ENCODE measurements at places on chromosomes 12 and 14. TPM values are rescaled to one million over a fixed set of nuclear protein-coding genes. Genes with fewer than 3 reads are reported as not detected.
A peak's percentile ranks its signal among the peaks of the same experiment; 100 is the strongest.

GRCh38 chr14:75303381-75303789 is 24.8 kb downstream of the FOS start:
- no peaks in the 10 kb centered on the region for H3K36me3 ChIP-seq
- no peak overlapping the region for H3K4me3 ChIP-seq
- peaks cover 5% of the 10 kb centered on the region for H3K27me3 ChIP-seq

GRCh38 chr12:100154474-100155247 is 12.0 kb upstream of the BLTP3B start:
- no peaks in the 10 kb centered on the region for H3K27me3 ChIP-seq

GRCh38 chr12:31715283-31715825 is 13.5 kb downstream of the AMN1 start:
- DNase-seq: no peak
- H3K4me1 ChIP-seq: peaks cover 9% of the 10 kb centered on the region
- no peak overlapping the region for H3K4me3 ChIP-seq
- H3K27me3 ChIP-seq: no peaks in the 10 kb centered on the region

SLC17A8 gene
- not detected for total RNA-seq

DNA sequence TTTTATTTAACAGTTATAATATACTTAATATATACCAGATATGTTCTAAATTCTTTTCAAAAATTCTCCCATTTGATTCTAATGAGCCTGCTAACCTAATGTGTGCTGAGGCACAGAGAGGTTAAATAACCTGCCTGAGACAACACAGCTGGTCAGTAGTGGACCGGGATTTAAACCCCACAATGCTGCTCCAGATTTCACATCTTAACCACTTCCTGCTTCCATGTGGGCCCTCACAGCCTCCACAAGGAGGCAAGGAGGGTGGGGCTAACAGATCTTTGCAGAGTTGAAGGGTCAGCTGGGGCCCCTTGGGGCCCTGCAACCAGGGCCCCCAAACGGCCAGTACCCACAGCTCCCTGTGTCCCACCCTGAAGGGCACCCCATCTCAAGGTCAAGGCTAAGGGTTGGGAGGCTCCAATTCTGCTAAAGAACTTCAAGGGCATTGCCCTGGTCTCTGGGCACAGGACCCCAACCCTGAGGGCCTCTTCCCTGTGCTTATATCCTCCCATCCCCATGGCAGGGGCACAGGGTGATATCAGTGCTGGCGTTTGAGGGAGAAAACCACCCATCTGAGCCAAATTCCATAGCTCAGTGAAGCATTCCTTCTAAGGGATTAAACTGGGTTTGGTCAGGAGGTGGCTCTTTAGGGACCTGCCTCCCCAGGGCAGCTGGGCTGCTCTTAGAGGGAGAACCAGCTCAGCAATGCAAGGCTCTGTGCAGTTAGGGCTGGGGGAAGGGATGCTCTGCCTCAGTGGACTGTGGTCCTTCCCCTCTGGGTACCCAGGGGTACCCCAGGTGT is 2.2 kb downstream of the KRT80 start:
- peaks cover 1% of the 10 kb centered on the region for H3K4me1 ChIP-seq
- H3K36me3 ChIP-seq: no peaks in the 10 kb centered on the region
- H3K27me3 ChIP-seq: no peaks in the 10 kb centered on the region
- H3K27ac ChIP-seq: no peak overlapping the region
- no peak for DNase-seq
- no peak overlapping the region for H3K4me3 ChIP-seq

GRCh38 chr14:95436354-95436753 is 80.1 kb downstream of the SYNE3 start:
- no peak for DNase-seq
- H3K4me1 ChIP-seq: no peaks in the 10 kb centered on the region
- no peak overlapping the region for H3K4me3 ChIP-seq
- no peaks in the 10 kb centered on the region for H3K27me3 ChIP-seq
- H3K27ac ChIP-seq: no peak overlapping the region

DNA sequence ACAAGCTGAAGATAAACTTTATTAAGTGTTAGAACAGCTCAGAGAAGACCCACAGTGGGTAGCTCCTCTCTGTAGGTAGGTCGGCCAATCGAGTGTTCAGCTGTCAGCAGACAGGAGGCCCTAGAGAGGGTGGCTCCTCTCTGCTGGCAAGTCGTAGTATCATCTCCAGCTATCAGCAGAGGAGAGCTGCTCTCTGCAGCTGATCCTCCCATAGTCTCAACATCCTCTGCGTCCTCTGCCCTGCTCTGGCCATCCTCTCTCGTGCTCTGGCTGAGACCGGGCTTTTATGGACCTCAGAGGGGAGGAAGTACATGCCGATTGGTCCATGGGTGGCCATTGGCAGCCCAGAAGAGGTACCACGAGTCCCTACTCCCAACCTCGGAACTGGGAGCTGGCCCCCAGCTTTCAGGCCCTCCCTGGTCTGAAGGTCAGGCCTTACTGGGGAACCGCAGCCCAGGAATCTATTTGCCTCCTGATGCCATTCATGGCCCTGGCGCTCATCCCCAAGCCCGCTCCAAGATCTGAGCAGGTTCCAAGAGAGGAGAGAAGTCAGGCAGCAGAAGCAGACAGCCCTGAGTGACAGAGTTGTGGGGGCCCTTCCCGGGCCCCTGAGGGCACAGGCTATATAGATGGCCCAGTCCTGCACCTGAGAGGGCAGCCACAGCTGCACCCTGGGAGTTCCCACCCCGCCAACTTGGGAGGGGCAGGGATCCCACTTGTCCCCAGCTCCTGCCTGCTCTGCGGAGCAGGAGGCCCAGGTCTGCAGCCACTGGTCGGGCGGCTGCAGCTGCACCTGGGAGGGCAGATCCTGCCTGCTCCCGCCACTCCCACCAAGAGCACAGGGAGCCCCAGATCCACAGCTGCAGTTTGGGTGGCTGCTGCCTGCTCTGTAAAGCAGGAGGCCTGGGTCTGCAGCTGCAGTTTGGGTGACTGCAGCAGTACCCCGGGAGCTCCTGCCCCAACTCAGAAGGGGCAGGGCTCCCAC is 3.5 kb upstream of the PWP1 start:
- H3K4me3 ChIP-seq: no peak overlapping the region
- H3K36me3 ChIP-seq: peaks cover 12% of the 10 kb centered on the region
- peaks cover 17% of the 10 kb centered on the region for H3K4me1 ChIP-seq
- H3K27ac ChIP-seq: no peak overlapping the region

DNA sequence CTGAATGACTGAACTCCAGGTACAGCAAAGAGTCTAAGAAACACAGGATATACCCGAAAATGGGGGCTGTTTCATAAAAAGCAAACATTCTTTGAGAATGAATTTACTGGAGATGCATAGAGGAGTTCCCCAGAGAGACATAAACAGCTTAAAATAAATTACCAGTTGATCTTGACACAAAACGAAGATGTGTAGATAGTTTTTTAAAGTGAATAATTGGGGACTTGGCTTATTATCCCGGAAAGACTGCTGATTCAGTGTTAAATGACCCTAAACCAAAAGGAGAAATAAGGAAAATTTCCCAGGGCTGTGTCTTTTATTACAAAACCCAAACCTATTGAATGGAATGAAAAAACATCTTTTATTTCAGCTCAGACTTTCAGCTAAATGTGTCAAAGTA is 1052.8 kb upstream of the TMEM132C start:
- DNase-seq: no peak
- H3K27ac ChIP-seq: no peak overlapping the region
- no peaks in the 10 kb centered on the region for H3K4me1 ChIP-seq
- no peaks in the 10 kb centered on the region for H3K36me3 ChIP-seq
- no peak overlapping the region for H3K4me3 ChIP-seq

DNA sequence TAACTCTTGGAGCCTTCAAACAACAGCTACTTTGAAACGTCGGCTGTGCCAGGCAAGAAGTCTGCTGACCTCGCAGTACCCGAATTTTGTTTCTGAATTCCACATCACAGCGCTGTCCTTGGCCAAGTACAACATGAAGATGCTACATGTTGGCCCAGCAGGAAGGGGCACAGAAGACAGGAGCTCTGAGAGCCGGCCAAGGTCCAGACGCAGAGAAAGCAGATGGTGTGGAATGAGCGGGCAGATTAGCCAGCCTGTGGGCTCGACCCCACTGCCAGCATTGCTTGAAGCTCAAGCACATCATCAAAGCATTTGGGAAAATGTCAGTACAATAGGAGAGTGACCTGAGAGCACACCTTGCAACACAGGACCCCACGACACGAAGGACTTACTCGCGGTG is 64.5 kb downstream of the FZD10 start:
- no peak for DNase-seq
- no peak overlapping the region for H3K4me3 ChIP-seq
- no peak overlapping the region for H3K27ac ChIP-seq
- H3K36me3 ChIP-seq: peaks cover 2% of the 10 kb centered on the region

- H3K27me3 ChIP-seq: no peaks in the 10 kb centered on the region
- peaks cover 6% of the 10 kb centered on the region for H3K4me1 ChIP-seq
- H3K36me3 ChIP-seq: no peaks in the 10 kb centered on the region
- DNase-seq: no peak
Observed at GRCh38 chr12:107509421-107509820, 176.2 kb upstream of the PWP1 start.

DNA sequence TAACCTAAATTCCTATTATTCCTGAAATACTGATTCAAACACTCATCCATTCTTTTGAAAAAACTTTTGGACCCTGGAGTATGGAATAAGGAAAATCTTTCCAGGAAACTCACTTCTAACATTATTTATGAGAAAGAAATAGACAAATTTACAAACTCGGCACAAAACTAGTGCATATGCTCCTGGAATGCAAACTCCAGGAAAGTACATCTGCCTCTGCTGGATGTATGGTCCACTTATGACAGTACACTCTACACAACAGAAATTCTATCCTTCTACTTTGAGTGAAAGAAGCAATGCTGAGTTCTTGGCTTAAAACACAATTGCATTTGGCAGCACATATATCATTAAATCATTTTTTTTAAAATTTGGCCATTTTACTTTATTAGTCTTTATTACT is 700.5 kb upstream of the STXBP6 start:
- no peak for DNase-seq
- no peaks in the 10 kb centered on the region for H3K4me1 ChIP-seq
- no peak overlapping the region for H3K4me3 ChIP-seq
- H3K27ac ChIP-seq: no peak overlapping the region
- H3K27me3 ChIP-seq: no peaks in the 10 kb centered on the region
- no peaks in the 10 kb centered on the region for H3K36me3 ChIP-seq

CISTR gene
- not detected for total RNA-seq

COX14 gene
- 48.3 TPM for total RNA-seq

GRCh38 chr14:103518422-103519042 is 4.1 kb downstream of the CKB start:
- no peak overlapping the region for H3K27ac ChIP-seq
- H3K4me3 ChIP-seq: no peak overlapping the region
- peaks cover 11% of the 10 kb centered on the region for H3K4me1 ChIP-seq
- DNase-seq: peak; percentile 62
- H3K36me3 ChIP-seq: no peaks in the 10 kb centered on the region

GRCh38 chr12:116803013-116803736 is 65.1 kb downstream of the RNFT2 start:
- no peak for DNase-seq
- no peaks in the 10 kb centered on the region for H3K27me3 ChIP-seq
- H3K4me3 ChIP-seq: no peak overlapping the region

DNA sequence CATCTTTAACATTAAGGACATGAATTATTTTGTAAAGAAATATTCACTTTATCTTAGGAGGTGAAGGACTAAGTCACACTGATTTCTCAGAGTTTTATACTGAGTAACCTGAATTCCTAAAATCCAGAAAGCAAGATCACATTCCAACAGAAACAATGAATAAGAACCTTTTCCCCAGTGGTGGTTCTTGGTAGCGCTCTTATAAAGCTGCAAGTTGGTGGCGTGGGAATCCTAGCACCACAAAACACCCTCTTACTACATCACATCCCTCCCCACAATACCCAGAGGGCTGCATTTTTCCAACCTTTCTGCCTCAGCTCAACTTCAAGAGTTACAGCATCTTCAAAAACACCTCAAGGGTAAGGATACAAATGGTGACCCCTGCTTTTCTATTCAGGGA is 44.0 kb upstream of the SMUG1 start:
- no peak overlapping the region for H3K27ac ChIP-seq
- no peak for DNase-seq
- peaks cover 9% of the 10 kb centered on the region for H3K36me3 ChIP-seq
- H3K4me3 ChIP-seq: no peak overlapping the region
- peaks cover 2% of the 10 kb centered on the region for H3K4me1 ChIP-seq
